ENCODE measurements at places on chromosomes 5 and 9. TPM values are rescaled to one million over a fixed set of nuclear protein-coding genes. Genes with fewer than 3 reads are reported as not detected.

The TRIM36 gene
- 5.4 TPM for total RNA-seq

The ADAMTS13 gene
- total RNA-seq = 4.7 TPM

The PCDHA3 gene
- 0.10 TPM for total RNA-seq

The PCDHAC1 gene
- 3.7 TPM for total RNA-seq

The INSL6 gene
- not detected for total RNA-seq

The EIF4EBP3 gene
- total RNA-seq = 14.1 TPM

The CDH6 gene
- 3.8 TPM for total RNA-seq

The SPINK6 gene
- total RNA-seq = not detected

The CDK9 gene
- total RNA-seq = 41.8 TPM

The IL7R gene
- total RNA-seq = 0.19 TPM

The CDKN2B gene
- 30.4 TPM for total RNA-seq

The SH2D3C gene
- total RNA-seq = not detected

Measured in Calu3 (cell line).